ENCODE measurements at places on chromosomes 3 and 15.
A peak's percentile ranks its signal among the peaks of the same experiment; 100 is the strongest.

DNA sequence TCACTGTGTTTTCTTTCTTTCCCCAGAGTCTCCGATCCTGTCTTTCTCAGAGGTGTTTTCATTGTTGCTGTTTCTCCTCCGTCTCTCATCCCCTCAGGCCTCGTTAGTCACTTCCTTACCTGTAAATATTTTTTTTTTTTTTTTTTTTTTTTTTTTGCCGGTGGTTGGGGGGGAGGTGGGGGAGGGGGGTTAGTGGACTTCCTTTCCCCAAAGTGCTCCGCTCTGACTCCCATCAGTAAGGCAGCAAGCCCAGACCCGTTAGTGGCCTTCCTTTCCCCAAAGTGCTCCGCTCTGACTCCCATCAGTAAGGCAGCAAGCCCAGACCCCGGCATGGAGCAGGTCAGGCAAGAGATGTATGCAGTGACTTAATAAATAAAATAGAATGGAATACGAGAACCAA lies 97.1 kb upstream of the TNFAIP8L3 start:
- no peak for DNase-seq

DNA sequence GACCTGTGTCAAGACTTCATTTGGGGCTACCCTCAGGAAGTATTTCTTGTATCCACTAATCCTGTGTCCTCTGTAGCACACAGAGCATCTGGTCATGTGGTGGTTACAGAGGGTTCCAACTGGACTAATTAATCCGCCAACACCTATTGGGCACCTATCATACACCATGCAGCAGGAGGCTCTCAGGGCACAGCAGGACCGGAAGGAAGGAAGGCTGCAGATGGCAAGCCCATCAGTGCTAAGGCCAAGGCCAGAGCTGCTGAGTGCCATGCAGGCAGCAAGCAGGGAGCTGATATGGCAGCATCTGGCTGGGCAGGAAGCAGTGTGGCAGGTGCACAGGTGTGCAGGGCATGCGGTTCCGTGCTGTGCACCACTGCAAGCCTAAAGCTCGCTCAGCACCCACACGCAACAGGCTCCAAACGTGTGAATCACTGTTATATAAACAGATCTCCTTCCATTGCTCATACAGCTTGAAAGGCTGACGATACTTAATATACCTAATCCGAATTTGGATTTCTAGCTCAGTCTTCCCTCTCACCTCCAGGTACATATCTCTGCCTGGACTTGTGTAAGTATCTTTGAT lies 64.4 kb upstream of the SNRPA1 start:
- no peak for DNase-seq

- DNase-seq, result no peak
Observed at GRCh38 chr3:189557824-189558223, 73.4 kb upstream of the TP63 start.

DNA sequence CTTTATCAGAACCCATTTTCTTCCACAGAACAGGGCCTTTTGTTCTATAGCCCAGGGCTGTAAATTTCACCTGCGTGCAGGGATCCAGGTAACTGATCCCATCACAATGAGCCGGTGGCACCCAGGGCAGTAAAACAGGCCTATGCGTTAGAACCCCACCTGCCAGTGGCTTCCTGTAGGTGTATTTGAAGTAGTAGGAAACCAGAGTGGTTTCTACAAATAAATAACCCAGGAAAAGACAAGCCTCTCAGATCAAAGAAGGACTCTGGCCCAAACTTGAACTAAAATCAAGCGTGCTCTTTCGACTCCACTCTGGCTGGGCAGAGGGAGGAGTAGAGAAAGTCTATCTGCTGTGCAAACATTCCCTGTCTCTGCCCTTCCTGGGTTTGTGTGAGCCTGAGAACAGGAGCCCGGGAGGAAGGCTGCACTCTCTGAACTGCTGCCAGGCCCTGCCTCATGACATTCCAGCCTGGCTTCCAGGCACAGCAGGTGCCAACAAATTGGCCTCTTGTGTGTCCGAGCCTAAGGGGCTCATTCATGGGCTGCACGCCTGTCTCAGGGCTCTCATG lies 77.7 kb downstream of the CEMIP start:
- DNase-seq, result no peak

DNA sequence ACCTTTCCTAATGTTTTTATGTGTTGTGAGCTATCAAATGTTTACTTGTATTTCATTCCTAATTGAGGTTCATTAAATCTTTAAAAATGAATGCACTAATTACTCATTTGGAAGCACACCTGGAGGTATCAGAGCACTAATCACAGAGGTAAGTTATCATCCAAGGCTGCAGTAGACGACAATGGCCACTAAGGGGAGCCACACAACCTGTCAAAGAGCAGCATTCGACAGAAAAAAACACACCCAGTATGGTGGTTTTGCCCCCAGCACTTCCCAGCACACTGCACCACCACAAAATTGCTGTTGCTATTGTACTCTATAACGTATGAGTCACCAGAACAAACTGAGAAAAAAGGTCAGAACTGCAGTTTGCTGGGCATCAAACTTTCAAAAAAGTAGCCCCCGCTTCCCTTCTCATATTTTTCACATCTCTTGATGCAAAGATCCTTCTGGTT lies 205.9 kb upstream of the IGF1R start:
- peak; percentile 76 for DNase-seq

GRCh38 chr3:174613173-174613572 lies 246.0 kb upstream of the NAALADL2 start:
- DNase-seq, result no peak

- DNase-seq, result no peak
Observed at GRCh38 chr15:84111575-84111974, 124.0 kb upstream of the GOLGA6L4 start.

DNA sequence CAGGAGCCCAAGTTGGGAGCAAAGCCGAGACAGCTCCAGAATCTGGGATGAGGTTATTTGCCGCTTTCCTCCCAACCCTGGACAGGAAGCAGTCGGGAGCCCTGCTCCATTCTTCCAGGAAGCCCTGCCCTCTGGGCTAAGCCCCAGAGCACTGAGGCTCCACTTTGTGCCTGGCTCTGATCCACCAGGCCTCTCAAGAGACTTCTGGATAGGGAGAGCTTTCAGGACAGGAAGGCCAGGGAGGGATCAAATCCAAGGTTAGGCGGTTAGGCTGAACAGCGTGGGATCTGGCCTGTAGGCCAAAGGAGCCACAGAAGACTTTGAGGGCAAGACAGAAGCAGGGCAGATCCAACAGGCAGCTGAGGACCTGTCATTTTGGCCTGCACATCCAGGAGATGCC lies 835 bp downstream of the STOML1 start:
- no peak for DNase-seq

DNA sequence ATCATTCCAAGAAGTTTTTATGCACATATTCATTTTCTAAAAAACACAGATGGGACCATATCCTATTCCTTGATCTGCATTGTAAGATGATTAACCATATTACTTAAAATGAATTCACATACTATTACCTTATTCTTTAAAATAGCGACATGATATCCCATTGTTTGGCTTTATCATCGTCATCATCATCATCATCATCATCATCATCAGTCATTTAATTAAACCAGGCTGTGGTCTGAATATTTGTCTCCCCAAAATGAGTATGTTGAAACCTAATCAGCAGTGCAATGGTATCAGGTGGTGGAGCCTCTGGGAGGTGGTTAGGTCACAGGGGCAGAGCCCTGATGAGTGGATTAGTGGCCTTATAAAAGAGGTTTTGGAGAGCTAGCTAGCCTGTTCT lies 4.4 kb downstream of the TRAK1 start:
- no peak for DNase-seq

DNA sequence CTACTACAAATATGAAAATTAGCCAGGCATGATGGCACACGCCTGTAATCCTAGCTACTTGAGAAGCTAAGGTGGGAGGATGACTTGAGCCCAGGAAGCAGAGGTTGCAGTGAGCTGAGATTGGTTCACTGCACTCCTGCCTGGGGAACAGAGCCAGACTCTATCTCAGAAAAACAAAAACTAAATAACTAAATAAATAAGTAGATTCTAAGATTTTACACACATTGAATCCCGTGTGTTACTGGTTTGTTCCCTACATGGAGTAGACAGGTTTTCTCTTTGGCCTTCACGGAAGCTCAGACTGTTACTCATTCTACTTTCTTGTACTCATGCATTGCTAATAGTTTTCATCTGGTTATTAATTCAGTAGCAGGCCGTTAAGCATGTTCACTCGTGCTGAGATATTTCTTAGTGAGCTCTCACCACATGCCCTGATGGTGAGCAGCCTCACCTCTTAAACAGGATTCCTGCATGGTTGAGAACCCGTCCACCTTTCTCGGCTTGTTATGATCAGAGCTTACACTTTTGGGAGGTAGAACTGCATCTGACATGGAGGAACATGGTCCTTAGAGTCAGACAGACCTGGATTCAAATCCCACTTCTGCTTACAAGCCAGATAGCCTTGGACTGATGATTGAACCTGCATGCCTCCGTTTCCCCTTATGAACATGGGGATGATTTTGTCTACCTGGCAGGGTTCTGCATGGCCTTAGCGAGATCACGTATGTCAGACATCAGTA lies 49.1 kb downstream of the CMTM7 start:
- no peak for DNase-seq

- DNase-seq, result no peak
Observed at GRCh38 chr3:34376691-34377090, 578.3 kb downstream of the PDCD6IP start.

DNA sequence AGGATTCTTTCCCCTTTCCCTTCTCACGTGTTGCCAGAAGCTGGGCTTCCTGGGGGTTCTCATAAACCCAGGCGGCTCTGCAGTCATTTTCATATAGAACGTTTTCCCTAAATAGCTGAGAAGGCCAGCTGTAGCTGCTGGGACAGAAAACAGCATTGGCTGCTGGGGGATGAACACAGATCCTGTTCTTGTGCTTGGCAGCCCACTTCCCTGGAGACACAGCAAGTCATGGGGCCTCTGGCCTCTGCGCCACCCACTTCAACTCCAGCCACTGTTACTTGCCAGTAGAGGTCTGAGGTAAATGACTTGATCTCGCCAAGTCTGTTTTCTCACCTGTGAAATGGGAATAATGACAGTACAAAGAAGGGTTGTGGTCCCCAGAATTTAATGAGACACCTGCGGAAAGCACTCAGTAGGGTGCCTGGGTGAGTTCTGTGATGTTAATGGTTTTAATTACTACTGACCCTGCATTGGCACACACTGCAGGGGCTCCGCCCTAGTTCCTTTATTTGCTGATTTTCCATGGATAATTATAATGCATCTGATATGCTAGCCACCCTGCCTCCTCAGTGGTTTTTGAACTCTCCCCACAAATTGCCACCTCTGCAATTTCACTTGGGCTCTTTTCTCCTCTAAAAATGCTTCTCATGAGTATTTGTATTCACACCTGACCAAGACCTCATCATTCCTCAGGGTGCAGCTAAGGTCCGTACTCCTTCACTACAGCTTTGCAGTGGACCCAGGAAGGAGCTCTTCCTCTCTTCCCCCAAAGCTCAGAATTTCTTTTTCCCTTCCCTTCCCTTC lies 274.7 kb downstream of the RPLP1 start:
- no peak for DNase-seq

- DNase-seq, result no peak
Observed at GRCh38 chr15:64274341-64274950, 81.5 kb downstream of the CSNK1G1 start.

GRCh38 chr3:171176244-171176933 lies 149.9 kb upstream of the SLC2A2 start:
- no peak for DNase-seq

- DNase-seq, result no peak
Observed at GRCh38 chr3:114804099-114804498, 343.0 kb downstream of the ZBTB20 start.

GRCh38 chr3:71825551-71826283 lies 40.8 kb upstream of the PROK2 start:
- no peak for DNase-seq

DNA sequence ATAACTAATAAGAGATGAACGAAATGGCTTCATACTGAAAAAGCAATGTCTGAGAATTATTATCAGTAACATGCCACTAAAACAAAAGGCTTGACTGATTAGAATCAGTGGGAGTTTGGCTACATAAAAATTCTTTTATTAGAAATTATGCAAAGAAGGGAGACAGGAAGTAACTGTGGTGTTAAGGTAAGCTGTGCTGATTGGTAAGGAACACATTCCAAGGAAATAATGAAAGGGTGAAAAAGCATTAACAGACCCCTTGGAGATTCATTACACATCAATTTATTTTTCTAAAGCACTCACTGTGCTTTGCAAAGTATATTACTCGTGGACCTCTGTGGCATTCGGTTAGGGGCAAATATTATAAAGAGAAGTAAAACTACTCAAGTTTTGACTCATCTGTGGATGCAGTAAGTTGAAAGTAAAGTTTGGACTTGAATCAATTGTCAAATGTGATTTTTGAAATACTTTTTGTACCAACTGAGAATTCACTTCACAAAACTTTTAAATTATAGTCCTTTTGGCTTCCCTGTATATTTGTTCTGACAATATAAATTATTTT lies 176.1 kb upstream of the ZPLD1 start:
- DNase-seq, result no peak

- DNase-seq, result no peak
Observed at GRCh38 chr15:52186651-52187486, 4.3 kb downstream of the GNB5 start.

Measured in nephron progenitor cell (in vitro differentiated cells).